ENCODE measurements at places on chromosomes 6 and 20.
A peak's percentile ranks its signal among the peaks of the same experiment; 100 is the strongest.

DNA sequence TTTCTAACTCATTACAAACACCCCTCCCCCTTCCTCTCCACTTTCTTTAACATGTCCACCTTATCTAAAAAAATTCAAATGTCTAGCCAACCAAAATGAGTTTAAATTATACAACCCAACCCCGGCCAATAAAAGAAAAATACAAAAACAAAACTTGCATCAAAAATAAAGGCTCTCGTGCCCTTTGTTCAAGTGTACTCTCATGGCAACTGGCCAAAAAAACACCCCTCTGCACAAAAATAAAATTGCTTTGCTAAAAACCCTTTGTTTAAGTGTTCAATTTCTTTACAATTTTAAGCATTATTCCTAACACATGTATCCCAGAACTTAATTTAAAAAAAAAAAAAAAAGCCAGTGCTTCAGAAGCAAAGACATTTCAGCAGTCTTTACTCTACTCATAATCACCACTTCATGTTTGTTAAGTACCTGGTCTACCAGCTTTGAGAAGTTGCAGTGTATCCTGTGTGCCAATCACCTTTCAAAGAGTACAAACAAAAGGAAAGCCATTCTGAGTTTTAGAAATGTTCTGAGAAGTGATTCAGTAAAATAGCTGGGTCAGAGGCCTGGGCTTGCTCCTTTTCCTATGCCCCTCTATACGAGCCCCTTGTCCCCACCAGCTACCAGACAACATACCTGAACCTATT is 87.5 kb downstream of the MDN1 start:
- DNase-seq, result no peak

DNA sequence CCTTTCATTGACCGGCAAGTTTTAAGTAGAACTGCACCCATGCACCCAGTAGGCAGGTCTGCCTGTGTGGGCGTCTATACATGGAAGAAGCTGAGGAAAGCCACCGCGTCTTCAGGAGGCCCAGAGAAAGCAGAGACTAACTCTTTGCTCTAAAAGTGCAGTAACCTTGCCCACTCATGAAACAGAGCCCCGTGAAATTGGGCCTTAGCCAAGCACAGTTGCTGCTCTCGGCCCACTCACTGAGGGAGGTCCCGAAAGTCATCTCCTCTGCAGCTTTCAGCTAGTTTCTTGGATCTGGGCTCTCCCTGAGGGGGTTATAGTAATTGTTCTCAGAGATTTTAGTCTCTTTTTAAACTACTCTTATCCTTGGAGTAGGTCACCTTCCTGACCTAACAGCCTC is 74.0 kb upstream of the SYNJ2 start:
- DNase-seq, result no peak

DNA sequence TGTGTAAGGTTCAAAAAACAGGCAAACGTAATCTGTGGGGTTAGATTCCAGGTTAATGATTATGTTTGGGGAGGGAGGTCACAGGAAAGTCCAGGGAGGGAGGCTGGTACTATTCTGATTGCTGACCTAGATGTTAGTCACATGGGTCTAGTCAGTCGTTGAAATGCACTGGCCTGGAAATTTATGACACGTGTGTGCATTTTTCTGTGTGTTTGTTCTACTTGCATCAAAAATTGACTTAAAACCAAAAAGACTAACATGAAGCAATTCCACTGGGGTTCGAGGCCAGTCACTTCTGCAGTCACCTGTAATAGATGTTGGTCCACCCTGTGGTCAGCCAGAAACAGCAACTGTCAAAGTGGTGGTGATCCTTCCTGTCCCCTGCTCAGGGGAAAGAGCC is 104.2 kb upstream of the MLN start:
- no peak for DNase-seq

DNA sequence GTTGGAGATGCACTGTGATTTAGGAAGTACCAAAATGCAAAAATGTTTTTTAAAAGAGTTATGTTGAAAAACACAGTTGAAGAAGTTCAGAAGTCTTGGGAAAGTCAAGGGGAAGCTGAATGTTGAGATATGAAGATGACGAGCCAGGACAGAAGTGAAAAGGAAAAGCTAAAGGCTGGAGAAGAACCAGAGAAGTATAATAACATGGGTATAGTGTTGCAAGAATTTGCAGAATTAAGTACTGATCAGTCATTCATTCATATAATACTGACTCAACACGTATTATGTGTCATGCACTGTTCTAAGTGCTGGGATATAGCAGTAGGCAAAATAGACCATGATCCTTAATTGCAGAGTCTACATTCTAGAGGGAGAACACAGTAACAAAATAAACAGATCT is 432.8 kb downstream of the CDC5L start:
- peak; percentile 50 for DNase-seq

- DNase-seq, result peak; percentile 66
These were observed 5.9 kb downstream of the F13A1 start for GRCh38 chr6:6314596-6314995.

All from suppressor macrophage treated with lipopolysaccharide for 4 hours (primary cell).